Stimulated activated CD4-positive, alpha-beta T cell treated with anti-CD3 and anti-CD28 coated beads, TNF-alpha, amount 100 ng/mL, for 1 hour (primary cell): ENCODE measurements at places on chromosomes 7 and 10.

GRCh38 chr7:8480527-8480926 lies 47.1 kb downstream of the NXPH1 start:
- DNase-seq, result no peak

DNA sequence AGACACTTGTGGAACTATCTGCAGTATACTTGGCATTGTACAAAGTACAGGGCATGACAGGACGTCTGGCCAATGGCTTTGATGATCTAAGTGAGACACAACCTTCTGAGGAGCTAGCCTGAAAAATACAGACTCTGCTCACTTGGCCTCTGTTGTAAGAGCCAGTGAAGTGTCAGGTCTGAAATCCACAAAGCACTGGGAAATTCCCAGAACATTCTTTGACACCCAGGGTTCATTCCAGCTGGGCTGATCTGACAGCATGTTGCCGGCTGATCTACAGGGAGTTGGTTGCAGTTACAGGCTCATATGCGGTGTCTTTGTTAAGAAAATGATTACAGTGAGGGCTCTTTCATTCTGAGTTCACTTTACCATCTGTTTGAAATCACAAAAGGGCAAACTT lies 354.6 kb downstream of the PHF14 start:
- DNase-seq, result no peak

- DNase-seq, result no peak
These were observed at the start of gene APBB1IP for GRCh38 chr10:26437637-26438461. TSS of gene APBB1IP (plus strand) at chr10:26438341. CDS start at chr10:26492327, 53,986 bp downstream.

- no peak for DNase-seq
These were observed 18.8 kb downstream of the SORBS1 start for GRCh38 chr10:95542330-95542729.

DNA sequence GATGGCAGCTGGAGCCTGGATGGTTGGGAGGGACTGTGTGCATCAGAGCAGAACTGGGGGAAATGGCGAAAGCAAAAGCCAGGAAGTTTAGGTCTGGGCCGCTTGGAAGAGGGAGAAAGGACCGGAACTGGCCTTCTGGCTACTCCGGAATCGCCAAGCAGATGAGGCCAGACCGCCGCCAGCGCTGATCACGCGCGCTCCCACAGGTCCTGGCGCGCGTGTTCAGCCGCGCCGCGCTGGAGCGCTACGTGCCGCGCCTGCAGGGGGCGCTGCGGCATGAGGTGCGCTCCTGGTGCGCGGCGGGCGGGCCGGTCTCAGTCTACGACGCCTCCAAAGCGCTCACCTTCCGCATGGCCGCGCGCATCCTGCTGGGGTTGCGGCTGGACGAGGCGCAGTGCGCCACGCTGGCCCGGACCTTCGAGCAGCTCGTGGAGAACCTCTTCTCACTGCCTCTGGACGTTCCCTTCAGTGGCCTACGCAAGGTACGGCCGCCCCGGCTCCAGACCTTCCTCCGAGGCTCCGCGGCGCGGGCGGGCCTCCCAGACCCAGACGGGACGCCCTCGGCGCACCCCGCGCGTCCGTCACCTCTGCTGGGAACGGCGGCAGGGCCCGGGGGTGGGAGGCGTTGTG lies 2.0 kb downstream of the CYP26C1 start:
- DNase-seq, result no peak

- no peak for DNase-seq
These were observed 20.8 kb downstream of the EPC1 start for GRCh38 chr10:32326119-32326518.

DNA sequence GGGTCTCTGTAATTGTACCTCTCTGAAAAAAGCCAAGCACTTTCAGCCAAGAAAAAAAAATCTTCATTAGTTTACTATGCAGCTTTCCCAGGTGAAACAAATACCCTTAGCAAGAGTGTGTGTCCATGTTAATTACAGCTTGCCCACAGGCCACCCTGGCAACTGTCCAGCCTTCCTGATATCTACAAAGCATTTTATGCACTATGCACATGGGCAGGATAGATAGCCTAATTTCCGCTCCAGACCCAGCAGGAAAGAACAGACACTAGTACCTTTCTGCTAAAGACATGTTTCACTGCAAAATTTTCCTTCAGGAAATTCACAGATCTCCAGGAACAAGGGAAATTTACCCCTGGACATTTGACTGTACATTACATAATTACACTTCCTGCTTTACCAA lies 24.4 kb downstream of the CACNA2D1 start:
- DNase-seq, result no peak
